SJSA1 (cell line): ENCODE measurements at places on chromosomes 4 and X.

- DNase-seq, result peak; percentile 58
Measured at GRCh38 chr4:10762561-10762960, 78.0 kb upstream of the CLNK start.

GRCh38 chr4:142548491-142548890, 297.6 kb downstream of the INPP4B start:
- no peak for DNase-seq

GRCh38 chr4:41537292-41537890, 566 bp upstream of the LIMCH1 start:
- no peak for DNase-seq

DNA sequence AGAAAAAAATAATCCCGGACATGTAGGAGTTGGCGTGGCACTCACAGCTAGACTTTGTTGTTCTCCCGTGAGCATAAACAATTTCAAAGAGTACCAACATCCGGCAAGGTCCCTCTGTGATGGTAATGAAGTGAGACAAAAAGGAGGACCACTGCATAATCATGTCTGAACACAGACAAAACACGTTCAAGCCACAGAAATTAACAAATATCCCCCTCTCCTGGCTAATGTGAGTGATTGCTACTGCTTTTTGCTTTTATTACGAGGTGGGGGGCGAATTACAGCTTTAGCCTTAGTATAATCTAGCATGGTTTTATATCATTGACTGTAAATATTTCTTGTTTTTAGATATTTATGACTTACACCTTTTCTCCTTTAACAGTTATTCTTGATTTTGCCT, 118.5 kb downstream of the PLS3 start:
- DNase-seq, result no peak

DNA sequence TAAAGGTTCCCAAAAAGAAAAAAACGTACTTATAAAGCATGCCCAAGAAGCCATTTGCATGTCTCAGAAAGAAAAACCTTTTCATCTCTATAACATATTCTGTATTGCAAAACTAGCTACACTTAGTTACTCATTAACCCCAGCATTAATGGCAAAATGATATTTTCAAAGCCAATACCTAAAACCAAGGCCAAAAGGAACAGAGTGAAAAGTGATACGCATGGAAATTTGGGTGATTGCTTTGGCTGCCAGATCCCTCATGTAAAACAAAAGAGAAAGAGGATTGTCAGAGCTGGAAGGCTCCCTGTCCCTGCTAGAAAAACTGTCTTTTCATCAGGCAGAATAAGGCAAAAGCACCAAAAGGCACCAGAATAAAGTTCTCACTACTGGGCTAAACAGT, 46.8 kb upstream of the RADX start:
- DNase-seq, result no peak

DNA sequence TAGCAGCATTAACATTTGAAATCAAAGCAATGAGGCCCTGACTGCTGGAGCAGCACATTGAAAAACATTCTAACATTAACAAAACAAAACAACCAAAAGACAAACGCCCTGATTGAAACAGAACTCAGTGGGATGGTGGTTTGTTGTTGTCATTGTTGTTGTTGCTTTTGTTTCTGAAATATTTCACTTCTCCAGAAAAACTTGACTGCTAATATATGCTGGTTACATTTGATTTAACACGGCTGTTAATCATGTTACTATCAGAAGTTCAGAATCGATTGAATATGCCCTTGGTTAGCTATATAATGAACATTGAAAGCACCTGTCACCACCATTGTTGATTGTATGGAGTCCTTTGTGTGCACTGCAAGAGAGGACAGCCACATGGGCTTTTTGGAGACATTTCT, 790.4 kb upstream of the GALNTL6 start:
- DNase-seq, result no peak

- DNase-seq, result no peak
Measured at GRCh38 chrX:39504850-39505259, 592.9 kb downstream of the BCOR start.

GRCh38 chrX:7071390-7071789, 76.1 kb upstream of the STS start:
- DNase-seq, result no peak

DNA sequence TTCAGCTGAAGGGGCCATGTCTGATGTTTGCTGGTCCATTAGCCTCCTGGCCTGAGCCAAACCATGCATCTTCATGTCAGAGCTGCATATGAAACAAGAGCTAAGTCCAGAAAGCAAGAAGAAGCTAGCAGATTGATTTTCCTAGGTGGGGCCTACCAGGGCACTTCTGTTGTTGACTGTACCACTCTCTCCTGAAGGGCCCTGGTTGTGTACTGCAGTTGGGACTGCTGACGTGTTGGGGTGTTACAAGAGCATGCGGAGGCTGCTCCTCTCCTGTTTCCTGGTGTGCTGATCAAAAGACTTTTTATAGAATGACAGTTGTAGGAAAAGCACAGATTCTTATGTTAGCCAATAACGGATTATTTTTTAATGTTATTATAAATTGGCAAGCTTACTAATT, 145.1 kb downstream of the TBL1X start:
- DNase-seq, result no peak

- DNase-seq, result no peak
Measured at GRCh38 chr4:181656748-181657147, 586.5 kb upstream of the TENM3 start.

DNA sequence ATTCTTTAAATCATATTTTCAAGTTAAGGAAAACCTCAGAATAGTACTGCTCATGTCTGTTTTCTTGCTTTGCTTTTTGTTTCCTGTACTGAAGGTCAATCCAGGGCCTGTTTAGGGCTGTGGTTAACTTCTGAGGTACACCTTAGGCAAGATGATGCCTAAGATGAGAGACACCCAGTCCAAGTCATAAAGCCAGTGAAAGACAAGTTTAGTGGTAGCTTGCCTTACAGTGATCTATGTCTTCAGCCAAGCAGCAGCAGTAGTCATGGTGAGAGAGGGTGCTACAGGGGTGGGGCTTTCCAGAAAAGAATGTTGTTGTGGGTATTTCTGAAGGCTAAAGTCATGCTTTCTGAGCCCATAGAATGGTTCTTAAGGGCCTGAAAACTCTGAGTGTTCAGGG, 173.7 kb downstream of the VSIG4 start:
- DNase-seq, result no peak

DNA sequence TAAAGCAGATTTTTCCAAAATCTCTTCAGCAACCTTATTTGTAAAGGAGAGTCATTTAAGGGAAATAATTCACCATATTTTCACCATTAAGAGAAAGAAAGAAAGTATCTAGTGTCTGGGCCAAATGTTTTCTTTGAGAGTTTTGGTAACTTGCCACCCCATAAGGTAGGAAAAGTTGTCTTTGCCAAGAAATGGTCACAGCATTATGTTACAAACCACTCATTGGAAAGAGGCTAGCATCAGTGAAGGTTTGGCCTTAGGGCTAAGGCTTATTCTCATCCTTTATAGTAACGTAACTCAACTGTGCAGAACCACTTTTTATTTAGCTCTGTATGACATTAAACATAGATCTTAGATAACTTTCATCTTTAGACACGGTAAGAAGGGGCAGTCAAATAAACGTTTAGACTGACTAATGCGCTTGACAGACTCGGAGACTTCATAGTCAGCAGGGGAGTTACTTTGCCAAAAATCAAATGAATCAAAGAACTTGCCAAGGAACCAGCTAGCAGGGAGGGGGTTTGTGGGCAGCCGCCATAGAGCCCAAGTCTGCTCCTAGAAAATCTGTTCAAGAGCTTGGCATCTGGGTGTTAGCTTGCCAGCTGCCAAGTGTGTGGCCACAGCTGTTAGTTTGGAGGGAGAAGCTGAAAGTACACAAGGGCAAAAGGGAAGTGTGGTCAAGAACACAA, 182.8 kb upstream of the GRID2 start:
- no peak for DNase-seq

DNA sequence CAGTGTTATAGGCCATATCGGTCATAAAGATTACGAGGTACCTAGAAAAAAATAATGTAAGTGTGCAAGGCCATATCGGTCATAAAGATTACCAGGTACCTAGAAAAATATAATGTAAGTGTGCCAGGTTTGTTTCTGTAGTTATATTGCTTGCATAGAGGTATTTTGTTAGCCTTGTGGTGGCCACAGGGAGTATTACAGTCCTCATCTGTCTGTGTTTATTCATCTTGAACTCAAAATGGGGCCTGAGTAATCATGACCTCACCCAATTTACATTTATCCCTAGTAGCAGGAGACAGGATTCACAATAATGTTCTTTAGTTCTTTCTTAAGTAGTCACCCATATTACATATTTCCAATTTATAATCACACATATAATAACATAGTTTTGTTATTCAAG, 459.7 kb downstream of the MID1IP1 start:
- DNase-seq, result no peak
